ENCODE measurements at places on chromosomes 3 and 15. TPM values are rescaled to one million over a fixed set of nuclear protein-coding genes. Genes with fewer than 3 reads are reported as not detected.

DNA sequence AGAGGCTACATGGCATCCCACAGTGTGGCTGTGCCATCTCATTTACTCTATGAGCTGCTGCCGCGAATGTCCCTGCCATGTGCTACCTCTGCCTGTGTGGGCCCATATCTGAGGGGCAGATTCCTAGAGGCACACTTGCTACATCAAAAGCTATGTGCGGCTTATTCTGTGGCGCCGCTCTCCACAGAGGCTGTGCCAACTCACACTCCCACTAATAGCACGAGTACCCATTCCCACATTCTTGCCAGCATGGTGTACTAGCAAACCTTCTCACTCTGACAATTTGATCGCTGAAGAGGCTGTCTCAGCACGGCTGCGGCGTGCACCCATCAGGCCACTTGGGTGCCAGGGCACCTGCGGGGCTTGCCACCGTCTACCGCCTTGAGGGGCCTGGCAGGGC, 31.2 kb upstream of the MUSTN1 start:
- no peak overlapping the region for H3K4me3 ChIP-seq
- no peak for DNase-seq
- no peaks in the 10 kb centered on the region for H3K27me3 ChIP-seq

DNA sequence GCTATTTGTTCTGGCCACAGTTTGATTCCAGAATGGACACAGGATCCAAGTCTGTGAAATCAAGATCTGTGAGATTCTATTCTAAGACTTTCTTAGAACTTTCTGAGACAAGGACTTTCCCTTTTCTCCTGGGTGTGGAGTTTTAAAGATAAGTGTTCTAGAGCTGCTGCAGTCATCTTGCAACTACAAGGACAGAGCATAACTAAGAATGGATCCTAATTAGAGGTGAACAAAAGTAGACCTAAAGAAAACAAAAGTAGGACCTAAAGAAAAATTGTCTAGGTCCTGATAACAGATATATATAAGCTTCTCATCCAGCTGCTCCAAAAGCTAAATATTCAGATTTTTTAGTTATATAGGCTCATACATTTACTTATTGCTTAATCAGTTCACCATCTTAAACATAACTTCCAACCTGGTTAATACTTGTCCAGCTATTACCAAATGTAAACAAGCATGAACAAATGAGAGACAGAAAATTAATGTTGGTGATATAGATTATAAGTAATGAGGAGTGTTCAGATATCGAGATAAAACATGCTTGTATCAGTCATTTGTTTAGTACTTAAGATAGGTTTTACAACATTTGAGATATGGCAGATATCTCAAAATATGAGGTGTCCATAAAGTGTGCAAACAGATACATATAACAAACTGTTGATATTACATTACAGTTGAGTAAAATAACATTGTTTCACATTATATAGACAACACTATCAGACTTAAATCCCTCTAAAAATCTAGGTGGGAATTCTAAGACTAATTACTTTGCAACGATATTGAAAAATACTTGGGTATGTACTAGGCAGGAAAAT, 75.1 kb downstream of the CD200 start:
- no peak for DNase-seq
- H3K4me3 ChIP-seq: no peak overlapping the region
- H3K27ac ChIP-seq: no peak overlapping the region
- no peaks in the 10 kb centered on the region for H3K36me3 ChIP-seq

DNA sequence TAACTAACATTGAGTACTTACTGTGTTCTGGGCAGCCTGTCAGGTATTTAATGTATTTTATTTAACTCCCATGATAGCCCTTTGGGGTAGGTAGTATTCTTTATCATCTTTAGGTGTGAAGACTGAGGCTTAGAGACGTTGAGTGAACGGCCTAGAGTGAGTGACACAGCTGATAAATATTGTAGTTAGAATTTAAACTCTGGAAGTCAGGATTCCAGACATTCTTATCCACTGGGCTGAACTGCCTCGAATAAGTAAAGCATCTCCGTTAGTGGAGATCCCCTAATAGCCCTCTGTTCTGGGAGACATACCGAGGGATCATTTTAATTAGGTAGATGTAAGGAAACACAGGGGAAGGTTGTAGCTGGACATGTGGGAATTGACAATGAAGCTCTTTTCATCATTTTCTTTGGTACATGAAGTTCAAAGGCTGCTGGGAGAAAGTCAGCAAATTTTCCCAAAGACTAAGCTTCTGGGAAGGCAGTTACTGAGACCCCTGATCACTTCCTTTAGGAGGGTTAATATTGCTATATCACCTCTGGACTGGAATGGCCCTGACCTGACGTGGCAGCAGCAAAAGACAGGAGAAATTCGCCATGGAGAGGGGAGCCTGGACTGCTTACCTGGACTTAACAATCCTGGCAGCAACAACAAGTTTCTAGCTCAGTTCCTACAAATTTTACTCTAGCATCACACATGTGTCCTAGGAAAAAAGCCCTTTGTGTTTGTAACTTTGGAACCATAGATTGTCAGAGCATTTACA, 11.7 kb upstream of the PDCD6IP start:
- H3K27me3 ChIP-seq: no peaks in the 10 kb centered on the region
- peaks cover 17% of the 10 kb centered on the region for H3K4me1 ChIP-seq
- peak overlapping the region; percentile 17 for H3K4me3 ChIP-seq

GRCh38 chr15:57522148-57522547, 69.6 kb upstream of the MYZAP start:
- H3K4me1 ChIP-seq: no peaks in the 10 kb centered on the region
- H3K4me3 ChIP-seq: no peak overlapping the region
- no peaks in the 10 kb centered on the region for H3K27me3 ChIP-seq
- H3K36me3 ChIP-seq: no peaks in the 10 kb centered on the region

DNA sequence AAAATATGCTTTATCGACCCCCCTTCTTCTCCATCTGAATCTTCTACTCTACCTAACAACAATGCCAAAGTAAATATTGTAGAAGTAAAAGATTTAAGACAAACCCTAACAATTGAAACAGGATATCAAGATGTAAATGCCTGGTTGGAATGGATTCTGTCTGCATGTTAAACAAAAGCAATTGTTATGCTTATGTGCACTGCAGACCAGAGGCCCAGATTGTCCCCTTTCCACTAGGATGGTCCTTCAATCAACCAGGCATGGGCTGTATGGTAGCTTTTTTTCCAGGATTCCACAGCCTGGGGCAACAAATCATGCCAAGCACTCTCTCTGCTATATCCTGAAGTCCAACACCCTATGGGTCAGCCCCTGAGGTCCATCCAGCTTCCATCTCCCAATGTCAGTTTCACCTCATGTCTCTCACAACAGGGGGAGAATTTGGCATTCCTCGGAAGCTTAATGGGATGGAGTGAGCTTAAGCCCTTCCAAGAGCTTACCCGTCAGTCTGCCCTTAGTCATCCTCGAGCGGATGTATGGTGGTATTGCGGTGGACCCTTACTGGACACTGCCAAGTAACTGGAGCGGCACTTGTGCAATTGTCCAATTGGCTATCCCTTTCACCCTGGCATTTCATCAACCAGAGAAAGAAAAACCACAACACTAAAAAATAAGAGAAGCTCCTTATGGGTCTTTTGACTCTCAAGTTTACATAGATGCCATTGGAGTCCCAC, 36.2 kb downstream of the ZNF589 start:
- H3K27me3 ChIP-seq: no peaks in the 10 kb centered on the region
- H3K36me3 ChIP-seq: no peaks in the 10 kb centered on the region
- H3K27ac ChIP-seq: no peak overlapping the region

GRCh38 chr15:24956111-24956838, 1.5 kb downstream of the SNRPN start:
- H3K4me3 ChIP-seq: no peak overlapping the region
- no peak for DNase-seq
- no peaks in the 10 kb centered on the region for H3K27me3 ChIP-seq
- H3K36me3 ChIP-seq: no peaks in the 10 kb centered on the region

DNA sequence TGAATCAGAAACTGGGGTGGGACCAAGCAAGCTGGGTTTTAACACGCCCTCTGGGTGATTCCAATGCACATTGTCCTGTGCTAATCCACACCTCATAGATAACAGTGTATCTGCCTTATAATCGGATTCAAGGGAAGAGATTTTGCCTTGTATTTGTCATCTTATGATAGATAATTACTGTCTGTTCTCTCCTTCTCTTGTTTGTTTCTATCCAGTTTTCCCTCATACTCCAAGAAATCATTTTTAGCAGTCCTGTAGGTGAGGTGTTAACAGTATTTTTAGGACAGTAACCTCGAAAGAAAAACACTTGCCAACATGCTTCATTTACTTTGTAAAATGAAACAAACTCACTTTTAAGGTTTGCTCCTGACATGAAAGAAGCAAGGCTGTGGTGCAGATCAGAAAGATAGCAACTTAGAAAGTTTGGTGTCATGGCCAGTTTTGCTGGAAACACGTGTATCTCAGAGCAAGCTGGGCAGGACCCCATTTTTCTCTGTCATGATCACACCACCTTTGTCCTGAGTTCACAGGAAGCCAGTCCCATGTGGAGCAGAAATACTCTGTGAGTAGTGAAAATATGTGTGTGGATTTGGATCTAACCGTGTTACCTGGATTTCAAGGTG, 72.6 kb downstream of the TRAK1 start:
- no peak for DNase-seq
- H3K4me1 ChIP-seq: peaks cover 15% of the 10 kb centered on the region
- H3K27ac ChIP-seq: no peak overlapping the region
- H3K27me3 ChIP-seq: no peaks in the 10 kb centered on the region
- no peak overlapping the region for H3K4me3 ChIP-seq
- H3K36me3 ChIP-seq: no peaks in the 10 kb centered on the region

GRCh38 chr15:68303134-68303533, 25.6 kb downstream of the FEM1B start:
- no peaks in the 10 kb centered on the region for H3K36me3 ChIP-seq
- H3K4me3 ChIP-seq: no peak overlapping the region
- H3K4me1 ChIP-seq: no peaks in the 10 kb centered on the region
- no peaks in the 10 kb centered on the region for H3K27me3 ChIP-seq
- H3K27ac ChIP-seq: no peak overlapping the region
- no peak for DNase-seq

The CCR2 gene
- not detected for total RNA-seq

The MYRIP gene
- 0.44 TPM for total RNA-seq

Measured in HCT116 (cell line).